Esophagus mucosa (tissue), 1 donor: ENCODE measurements at places on chromosomes 7 and 10.

GRCh38 chr10:106761906-106762305 lies 402.6 kb downstream of the SORCS1 start:
- ATAC-seq = no peak

GRCh38 chr10:18260310-18260922 lies 120.2 kb downstream of the CACNB2 start:
- no peak for ATAC-seq

- ATAC-seq = no peak
Observed at GRCh38 chr10:69461243-69462025, 10.2 kb downstream of the TSPAN15 start.

DNA sequence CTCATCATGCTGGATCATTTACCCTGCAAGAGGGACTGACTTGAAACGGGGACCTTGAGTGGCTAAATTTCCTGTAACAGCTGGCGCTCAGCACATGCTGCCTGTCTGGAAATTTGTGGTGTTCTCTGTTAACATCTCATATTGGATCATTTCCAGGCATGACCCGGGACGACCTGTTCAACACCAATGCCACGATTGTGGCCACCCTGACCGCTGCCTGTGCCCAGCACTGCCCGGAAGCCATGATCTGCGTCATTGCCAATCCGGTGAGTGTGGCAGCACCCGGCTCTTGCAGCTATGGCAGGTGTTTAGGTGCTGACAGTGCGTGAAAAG lies 9.9 kb downstream of the MDH2 start:
- ATAC-seq = no peak

GRCh38 chr10:124043310-124044142 lies 49.9 kb downstream of the CHST15 start:
- ATAC-seq = peak; percentile 58
